ENCODE measurements at places on chromosomes 2 and 18.

GRCh38 chr2:75464348-75464946 is 96.3 kb downstream of the EVA1A start:
- H3K27me3 ChIP-seq = no peaks in the 10 kb centered on the region
- no peak overlapping the region for H3K27ac ChIP-seq

DNA sequence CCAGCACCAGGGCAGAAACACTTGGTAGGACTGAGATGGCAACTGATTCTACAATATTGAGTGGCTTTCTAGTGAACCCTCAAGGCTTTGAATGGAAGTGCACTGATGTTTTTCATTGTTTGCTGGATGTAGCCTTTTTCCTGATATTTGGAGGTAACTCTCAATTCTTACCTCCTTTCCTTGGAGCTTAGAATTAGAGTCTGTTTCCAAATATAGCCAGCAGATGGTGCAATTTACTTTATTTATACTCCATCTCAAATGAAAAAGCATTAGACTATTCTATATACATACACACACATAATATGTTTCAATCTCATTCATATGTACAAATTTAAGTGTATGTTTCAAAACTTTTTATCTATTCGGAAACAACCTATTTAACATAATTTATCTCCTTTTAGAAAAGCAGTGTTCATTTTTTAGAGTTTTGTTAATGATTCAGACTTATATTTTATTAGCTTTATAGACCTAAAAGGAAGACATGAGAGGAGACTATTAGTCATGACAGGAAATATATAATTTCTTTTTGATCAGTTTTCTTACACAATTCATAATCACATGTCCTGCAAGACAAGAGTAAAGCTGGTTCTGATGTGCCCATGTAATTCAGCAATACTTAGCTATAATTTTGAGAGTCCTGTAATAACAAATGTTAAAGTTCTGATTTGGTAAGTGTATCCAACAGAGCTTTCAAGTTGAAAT is 124.8 kb downstream of the NUP35 start:
- H3K27me3 ChIP-seq = no peaks in the 10 kb centered on the region
- no peak overlapping the region for H3K27ac ChIP-seq
- DNase-seq = no peak
- H3K4me1 ChIP-seq = no peaks in the 10 kb centered on the region
- H3K4me3 ChIP-seq = no peak overlapping the region

GRCh38 chr2:238425979-238426567 is 654 bp upstream of the ASB1 start:
- peak; percentile 21 for DNase-seq
- peak overlapping the region; percentile 75 for H3K27ac ChIP-seq
- 0 out of 2 replicates have a peak, but pooled peaks cover 8% of the 10 kb centered on the region for H3K36me3 ChIP-seq
- H3K27me3 ChIP-seq = no peaks in the 10 kb centered on the region

GRCh38 chr2:118521272-118521671 is 326.2 kb downstream of the EN1 start:
- no peaks in the 10 kb centered on the region for H3K36me3 ChIP-seq
- H3K27ac ChIP-seq = no peak overlapping the region
- no peak overlapping the region for H3K4me3 ChIP-seq
- DNase-seq = no peak
- no peaks in the 10 kb centered on the region for H3K4me1 ChIP-seq
- H3K27me3 ChIP-seq = no peaks in the 10 kb centered on the region

GRCh38 chr18:60984510-60984909 is 348.7 kb upstream of the CDH20 start:
- H3K4me1 ChIP-seq = no peaks in the 10 kb centered on the region
- no peak for DNase-seq
- no peaks in the 10 kb centered on the region for H3K27me3 ChIP-seq
- no peak overlapping the region for H3K27ac ChIP-seq

DNA sequence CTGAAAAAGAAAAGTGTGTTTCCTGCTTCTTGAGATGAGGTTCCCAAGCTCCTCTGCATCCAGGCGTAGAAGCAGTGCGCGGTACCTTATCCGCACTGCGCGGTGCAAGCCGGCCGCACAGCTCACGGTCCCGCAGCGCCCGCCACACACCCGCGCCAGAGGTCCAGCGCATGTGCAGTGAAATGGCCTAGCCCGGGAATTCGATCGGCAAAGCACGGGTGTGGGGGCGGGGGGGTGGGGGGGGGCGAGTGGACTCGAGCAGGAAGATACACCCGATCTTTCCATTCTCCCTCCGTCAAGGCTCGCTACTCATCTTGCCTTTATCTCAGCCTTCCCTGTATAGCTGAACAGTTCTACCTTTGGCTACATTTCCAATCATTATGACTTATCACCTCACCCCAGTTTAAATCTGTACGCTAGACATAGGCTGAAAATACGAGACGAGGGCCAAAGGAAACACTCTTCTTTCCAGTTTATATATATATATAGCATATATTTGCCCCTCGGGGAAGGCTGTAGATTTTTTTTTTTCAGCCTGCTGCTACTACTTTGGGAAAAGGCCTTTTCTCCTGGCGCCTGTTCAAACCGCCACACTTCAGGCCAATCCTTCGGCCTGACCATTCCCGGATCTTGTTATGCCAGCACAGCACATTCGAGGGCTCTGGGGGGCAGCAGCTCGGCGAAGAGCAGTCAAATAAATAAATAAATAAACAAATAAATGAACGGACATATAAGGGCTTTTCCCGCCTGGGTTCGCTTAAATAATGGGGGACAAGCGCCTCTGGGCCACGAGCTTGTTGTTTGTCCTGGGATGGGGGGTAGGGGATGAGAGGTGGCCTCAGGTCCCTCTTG is 10.4 kb downstream of the HOXD8 start:
- H3K27ac ChIP-seq = no peak overlapping the region
- H3K4me3 ChIP-seq = no peak overlapping the region
- H3K4me1 ChIP-seq = no peaks in the 10 kb centered on the region
- no peaks in the 10 kb centered on the region for H3K36me3 ChIP-seq
- peaks cover 21% of the 10 kb centered on the region for H3K27me3 ChIP-seq
- no peak for DNase-seq

- no peaks in the 10 kb centered on the region for H3K36me3 ChIP-seq
- no peaks in the 10 kb centered on the region for H3K27me3 ChIP-seq
- H3K4me3 ChIP-seq = no peak overlapping the region
- H3K4me1 ChIP-seq = no peaks in the 10 kb centered on the region
Observed at GRCh38 chr2:226862623-226863022, 26.8 kb downstream of the RHBDD1 start.

- H3K36me3 ChIP-seq = peaks cover 11% of the 10 kb centered on the region
- H3K4me3 ChIP-seq = no peak overlapping the region
- H3K27me3 ChIP-seq = no peaks in the 10 kb centered on the region
- H3K27ac ChIP-seq = no peak overlapping the region
Observed at GRCh38 chr2:54925022-54925421, 125.2 kb downstream of the RTN4 start.

DNA sequence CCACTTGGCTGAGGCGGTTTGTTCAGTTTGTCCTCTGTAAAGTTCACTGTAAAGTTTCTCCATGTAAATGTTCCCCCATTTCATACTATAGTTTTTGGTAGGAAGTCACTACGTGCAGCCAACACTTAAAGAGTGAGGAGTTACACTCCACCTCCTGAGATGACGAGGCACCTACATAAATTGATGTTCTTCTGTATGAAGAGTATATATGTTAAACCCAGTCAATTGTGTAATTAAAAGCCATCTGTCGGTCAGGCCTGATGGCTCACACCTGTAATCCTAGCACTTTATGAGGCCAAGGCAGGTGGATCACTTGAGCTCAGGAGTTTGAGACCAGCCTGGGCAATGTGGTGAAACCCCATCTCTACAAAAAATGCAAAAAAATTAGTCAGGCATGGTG is 7.6 kb downstream of the PIGN start:
- DNase-seq = no peak
- H3K4me3 ChIP-seq = no peak overlapping the region
- H3K27me3 ChIP-seq = no peaks in the 10 kb centered on the region
- H3K27ac ChIP-seq = no peak overlapping the region
- H3K36me3 ChIP-seq = no peaks in the 10 kb centered on the region
- H3K4me1 ChIP-seq = no peaks in the 10 kb centered on the region

- no peak for DNase-seq
- H3K4me1 ChIP-seq = no peaks in the 10 kb centered on the region
- H3K4me3 ChIP-seq = no peak overlapping the region
- H3K36me3 ChIP-seq = no peaks in the 10 kb centered on the region
Observed at GRCh38 chr2:187978356-187978755, 313.3 kb upstream of the GULP1 start.

GRCh38 chr2:181461056-181461997 is 4.1 kb downstream of the ITGA4 start:
- no peaks in the 10 kb centered on the region for H3K36me3 ChIP-seq
- no peak for DNase-seq
- no peaks in the 10 kb centered on the region for H3K27me3 ChIP-seq

DNA sequence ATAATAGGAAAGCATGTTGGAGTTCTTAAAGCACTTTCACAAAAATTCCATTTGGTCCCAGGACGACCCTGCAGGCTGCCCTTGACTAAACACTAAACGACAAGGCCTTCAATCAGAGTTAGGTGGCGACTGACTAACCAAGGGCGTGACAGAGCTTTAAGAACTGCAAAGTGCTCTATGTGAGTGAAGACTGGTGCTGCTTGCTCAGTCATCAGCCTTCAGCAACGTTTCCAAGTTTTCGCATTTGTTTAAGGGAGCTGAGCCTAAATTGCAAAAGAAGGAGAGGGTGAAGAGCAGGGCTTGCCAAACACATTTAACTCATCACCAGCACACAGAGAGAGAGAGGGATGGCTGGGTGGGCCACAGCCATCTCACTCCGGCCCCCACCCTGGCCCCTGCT is 204.7 kb upstream of the PID1 start:
- H3K4me1 ChIP-seq = no peaks in the 10 kb centered on the region
- H3K4me3 ChIP-seq = no peak overlapping the region
- H3K27me3 ChIP-seq = no peaks in the 10 kb centered on the region
- no peak overlapping the region for H3K27ac ChIP-seq

GRCh38 chr2:231605607-231606091 is 13.0 kb downstream of the TEX44 start:
- no peaks in the 10 kb centered on the region for H3K27me3 ChIP-seq
- H3K36me3 ChIP-seq = no peaks in the 10 kb centered on the region
- no peak overlapping the region for H3K4me3 ChIP-seq
- DNase-seq = no peak

DNA sequence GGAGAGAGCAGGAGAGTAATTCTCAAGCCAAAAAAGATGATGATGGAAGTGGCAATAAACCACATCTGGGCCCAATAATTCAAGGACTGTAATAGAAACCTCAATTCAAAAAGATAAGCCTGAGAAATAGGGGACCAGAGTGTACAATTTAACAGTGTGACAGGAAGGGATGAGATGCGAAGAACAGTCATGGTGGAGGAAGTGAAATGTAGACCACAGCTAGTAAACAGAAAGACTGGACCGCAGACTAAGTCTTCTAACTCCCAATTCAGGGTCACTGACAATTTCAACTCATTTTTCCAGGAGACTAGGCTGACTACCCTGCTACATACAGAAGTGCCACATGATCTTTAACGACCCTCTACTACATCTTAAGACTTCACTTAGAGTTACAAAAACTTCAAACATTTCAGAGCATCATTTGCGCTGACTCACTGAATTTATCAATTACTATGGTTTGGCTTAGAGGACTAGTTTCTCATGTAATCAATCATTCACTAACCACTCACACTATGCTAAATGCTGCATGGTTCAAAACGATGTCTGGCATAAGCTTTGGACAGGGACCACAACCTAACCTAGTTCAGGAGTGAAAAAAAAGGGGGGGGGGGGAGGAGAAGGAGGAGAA is 9.0 kb downstream of the CUL3 start:
- H3K36me3 ChIP-seq = peaks cover 41% of the 10 kb centered on the region
- peaks cover 49% of the 10 kb centered on the region for H3K4me1 ChIP-seq
- DNase-seq = no peak

DNA sequence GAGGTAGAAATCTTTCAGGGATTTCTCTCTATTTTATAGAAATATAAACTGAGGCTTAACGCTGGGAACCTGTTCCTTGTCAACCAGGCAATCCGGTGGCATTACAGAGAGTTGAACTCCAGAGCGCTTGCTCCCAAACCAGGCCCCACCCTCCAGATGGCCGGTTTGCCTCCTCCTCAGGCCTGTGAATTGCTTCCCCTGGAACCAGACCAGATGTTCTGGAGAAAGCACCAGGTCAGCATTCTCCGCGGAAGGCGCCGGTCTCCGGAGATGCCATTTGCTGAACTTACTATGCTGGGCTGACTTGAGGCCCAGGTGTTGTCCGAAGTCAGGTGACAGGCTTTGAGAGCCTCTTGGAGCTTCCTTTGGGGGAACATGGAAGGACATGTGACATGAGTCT is 17.2 kb downstream of the TNP1 start:
- H3K4me3 ChIP-seq = no peak overlapping the region
- H3K27ac ChIP-seq = no peak overlapping the region
- no peaks in the 10 kb centered on the region for H3K4me1 ChIP-seq
- DNase-seq = no peak

GRCh38 chr2:240155745-240156390 is 15.4 kb upstream of the OTOS start:
- H3K4me1 ChIP-seq = no peaks in the 10 kb centered on the region
- H3K27me3 ChIP-seq = peaks cover 38% of the 10 kb centered on the region
- no peak overlapping the region for H3K27ac ChIP-seq

- H3K27me3 ChIP-seq = no peaks in the 10 kb centered on the region
- DNase-seq = no peak
- no peak overlapping the region for H3K4me3 ChIP-seq
Observed at GRCh38 chr2:106124106-106124756, 69.9 kb downstream of the UXS1 start.

DNA sequence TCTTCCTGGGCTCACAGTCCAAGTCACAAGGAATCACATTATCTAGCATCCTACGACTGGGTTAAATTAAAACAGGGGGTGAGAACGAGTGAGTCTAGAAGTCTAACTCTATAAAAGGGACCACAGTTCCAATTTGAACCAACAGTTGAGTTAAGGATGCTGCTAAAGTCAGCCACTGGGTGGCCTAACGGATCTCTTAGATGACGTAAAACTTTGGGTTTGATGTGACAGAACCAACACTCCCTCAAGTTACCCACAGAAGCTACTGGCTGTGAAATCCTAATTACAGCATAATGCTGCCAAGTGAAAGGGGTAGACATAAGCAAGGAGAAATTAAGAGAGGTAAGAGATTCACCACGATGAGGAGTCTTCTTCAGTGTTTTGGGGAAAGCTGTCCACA is 32.7 kb upstream of the RUFY4 start:
- H3K36me3 ChIP-seq = no peaks in the 10 kb centered on the region
- H3K4me3 ChIP-seq = no peak overlapping the region
- no peak for DNase-seq
- peaks cover 37% of the 10 kb centered on the region for H3K27me3 ChIP-seq
- no peak overlapping the region for H3K27ac ChIP-seq
- no peaks in the 10 kb centered on the region for H3K4me1 ChIP-seq

DNA sequence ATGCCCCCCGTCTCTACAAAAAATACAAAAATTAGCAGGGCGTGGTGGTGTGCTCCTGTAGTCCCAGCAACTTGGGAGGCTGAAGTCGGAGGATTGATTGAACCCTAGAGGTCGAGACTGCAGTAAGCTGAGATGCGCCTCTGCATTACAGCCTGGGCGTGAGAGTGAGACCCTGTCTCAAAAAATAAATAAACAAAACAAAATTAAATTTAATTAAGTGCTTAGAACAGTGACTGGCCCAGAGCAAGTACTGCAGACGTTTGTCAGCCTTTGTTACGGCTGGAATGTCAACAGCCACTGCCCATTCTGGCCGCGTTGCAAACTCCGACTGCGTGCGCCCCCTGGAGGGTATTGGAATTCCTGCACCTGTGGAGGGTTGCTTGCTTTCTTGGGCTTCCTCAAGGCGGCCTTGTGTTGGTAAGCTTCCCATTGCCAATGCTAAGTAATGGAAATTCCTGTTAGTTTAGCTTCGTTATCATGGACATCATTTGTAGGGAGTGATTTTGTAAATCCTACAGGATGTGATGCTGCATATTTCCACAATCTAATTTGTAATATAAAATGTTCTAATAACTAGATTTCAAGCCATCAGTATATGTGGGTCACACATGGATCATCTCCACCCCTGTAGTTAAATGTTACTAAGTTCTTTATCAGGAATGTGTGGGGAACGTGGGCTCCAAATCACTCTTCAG is 15.9 kb upstream of the ATP6V1B1 start:
- no peak overlapping the region for H3K27ac ChIP-seq
- no peak overlapping the region for H3K4me3 ChIP-seq
- H3K36me3 ChIP-seq = no peaks in the 10 kb centered on the region
- DNase-seq = peak; percentile 65
